ENCODE measurements at places on chromosomes 2 and 18.

DNA sequence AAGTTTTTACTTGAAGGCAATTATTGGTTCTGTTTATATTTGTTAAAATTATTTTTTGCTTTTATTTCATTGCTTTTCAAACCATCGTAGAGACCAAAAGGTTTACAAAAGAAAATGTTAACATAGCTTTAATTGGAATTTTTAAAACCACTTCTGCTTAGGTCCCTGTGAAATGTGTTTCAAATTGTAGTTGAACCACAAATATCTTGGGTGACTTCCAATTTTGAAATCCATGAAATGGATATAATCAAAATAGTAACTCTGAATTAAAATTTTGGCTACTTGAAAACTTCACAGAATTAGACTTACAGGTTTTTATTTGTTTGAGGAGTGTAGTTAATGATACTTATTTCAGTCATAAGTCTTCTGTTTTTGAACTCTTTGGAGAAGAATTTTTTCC, 3.1 kb upstream of the SPAG16 start:
- H3K27me3 ChIP-seq, result no peaks in the 10 kb centered on the region
- H3K36me3 ChIP-seq, result peaks cover 8% of the 10 kb centered on the region
- no peak for DNase-seq
- no peak overlapping the region for H3K4me3 ChIP-seq
- H3K4me1 ChIP-seq, result peaks cover 2% of the 10 kb centered on the region
- no peak overlapping the region for H3K27ac ChIP-seq

DNA sequence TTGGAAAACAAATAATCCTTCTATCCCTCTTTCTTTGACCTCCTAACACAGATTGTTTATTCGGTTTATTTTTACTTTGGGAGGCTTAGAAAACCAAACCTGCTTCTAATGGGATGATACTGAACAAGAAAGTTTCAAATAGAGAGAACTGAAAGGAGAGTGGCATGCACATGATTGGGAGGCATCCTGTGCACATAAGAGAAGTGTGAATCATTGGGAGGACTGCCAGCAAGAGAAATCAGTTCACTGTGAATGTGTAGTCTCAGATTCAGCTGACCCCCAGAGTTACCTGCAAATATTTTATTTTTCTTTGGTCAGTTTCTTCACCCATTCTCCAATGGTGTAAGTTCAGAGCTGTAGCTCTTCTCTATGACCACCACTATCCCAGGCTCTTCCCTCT, 1363.2 kb upstream of the ACVR2A start:
- no peaks in the 10 kb centered on the region for H3K4me1 ChIP-seq
- no peak for DNase-seq
- no peak overlapping the region for H3K4me3 ChIP-seq
- H3K27me3 ChIP-seq, result no peaks in the 10 kb centered on the region
- H3K27ac ChIP-seq, result no peak overlapping the region
- no peaks in the 10 kb centered on the region for H3K36me3 ChIP-seq

GRCh38 chr2:241088376-241088775, 13.7 kb downstream of the MTERF4 start:
- DNase-seq, result no peak
- H3K36me3 ChIP-seq, result peaks cover 22% of the 10 kb centered on the region
- peaks cover 4% of the 10 kb centered on the region for H3K27me3 ChIP-seq
- H3K4me1 ChIP-seq, result peaks cover 25% of the 10 kb centered on the region
- H3K4me3 ChIP-seq, result no peak overlapping the region

DNA sequence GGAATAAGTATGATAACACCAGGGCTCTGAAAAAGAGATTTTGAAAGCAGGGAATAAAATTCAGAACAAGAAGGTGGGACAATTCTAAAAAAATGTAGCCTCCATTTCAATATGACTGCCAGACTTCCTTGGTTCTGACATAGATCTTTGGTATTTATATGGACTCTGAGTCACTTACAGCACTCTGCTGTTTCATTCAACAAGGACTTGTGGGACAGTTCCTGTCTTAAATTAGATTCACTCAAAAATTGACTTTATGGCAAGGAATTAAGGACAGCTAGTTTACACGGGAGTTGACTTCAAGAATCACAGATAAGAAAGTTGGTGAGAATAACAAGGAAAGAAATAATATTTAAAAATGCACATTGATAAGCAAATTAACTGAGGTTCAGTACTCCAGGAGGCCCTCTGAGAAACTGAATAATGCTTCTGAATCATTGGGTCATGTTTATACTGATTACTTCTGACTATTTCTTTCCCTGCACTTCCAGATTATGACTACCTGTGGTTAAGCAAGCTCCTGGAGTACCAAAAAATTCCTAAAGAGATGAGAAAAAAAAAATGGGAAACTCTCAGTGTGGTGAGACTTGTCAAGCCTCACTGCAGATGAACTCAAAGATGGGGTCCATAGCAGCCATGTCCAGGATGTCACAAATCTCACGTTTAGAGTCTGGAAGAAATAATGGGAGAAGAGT, 828.3 kb upstream of the PIK3C3 start:
- no peak for DNase-seq
- no peaks in the 10 kb centered on the region for H3K36me3 ChIP-seq
- H3K4me3 ChIP-seq, result no peak overlapping the region
- H3K27me3 ChIP-seq, result no peaks in the 10 kb centered on the region

DNA sequence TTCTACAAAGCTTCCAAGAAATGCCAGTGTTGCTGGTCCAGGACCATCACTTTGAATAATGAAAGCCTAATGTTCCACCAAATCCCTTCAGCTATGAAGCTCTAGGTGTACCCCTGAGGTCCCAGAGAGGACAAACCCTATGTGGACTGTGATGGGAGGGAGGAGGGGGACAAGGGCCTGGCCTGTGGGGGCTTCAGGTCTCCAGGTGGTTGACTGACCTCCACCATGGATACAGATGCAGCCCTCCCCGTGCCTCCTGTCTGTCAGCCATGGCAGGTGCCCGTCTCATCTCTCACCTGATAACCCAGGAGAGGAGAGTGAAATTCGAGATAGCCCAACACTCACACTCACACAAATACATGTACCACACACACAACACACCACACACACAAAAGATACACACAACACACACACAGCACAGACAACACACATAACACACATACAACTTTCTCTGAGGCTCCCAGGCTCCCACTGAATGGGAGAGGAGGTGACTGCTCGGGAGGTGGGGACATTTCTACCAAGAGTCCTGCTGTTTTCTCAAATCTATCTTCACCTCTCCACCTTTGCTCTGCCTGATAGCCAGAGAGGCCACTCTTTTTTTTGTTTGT, 12.8 kb upstream of the RHOB start:
- H3K27ac ChIP-seq, result no peak overlapping the region
- H3K36me3 ChIP-seq, result peaks cover 4% of the 10 kb centered on the region
- no peaks in the 10 kb centered on the region for H3K27me3 ChIP-seq

DNA sequence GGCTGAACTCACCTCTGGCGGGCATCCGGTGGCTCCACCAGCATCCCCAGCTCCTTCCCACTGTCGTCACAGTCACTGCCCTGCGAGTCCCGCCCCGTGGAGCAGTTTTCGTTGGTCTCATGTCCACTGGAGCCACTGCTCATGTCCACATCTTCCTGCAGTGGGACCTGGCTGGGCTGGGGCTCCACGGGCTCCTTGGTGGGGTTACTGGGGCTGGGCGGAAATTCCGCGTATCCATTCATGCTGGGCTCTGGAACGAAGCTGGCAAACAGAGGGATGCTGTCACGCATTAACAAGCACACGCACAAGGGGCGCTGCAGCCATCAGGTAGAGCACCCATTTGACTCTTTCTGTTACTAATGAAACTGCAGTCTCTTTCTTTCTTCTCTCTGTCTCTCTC, 10.7 kb downstream of the PER2 start:
- peaks cover 9% of the 10 kb centered on the region for H3K36me3 ChIP-seq
- peaks cover 6% of the 10 kb centered on the region for H3K27me3 ChIP-seq
- H3K4me1 ChIP-seq, result no peaks in the 10 kb centered on the region
- H3K27ac ChIP-seq, result no peak overlapping the region
- DNase-seq, result peak; percentile 49

DNA sequence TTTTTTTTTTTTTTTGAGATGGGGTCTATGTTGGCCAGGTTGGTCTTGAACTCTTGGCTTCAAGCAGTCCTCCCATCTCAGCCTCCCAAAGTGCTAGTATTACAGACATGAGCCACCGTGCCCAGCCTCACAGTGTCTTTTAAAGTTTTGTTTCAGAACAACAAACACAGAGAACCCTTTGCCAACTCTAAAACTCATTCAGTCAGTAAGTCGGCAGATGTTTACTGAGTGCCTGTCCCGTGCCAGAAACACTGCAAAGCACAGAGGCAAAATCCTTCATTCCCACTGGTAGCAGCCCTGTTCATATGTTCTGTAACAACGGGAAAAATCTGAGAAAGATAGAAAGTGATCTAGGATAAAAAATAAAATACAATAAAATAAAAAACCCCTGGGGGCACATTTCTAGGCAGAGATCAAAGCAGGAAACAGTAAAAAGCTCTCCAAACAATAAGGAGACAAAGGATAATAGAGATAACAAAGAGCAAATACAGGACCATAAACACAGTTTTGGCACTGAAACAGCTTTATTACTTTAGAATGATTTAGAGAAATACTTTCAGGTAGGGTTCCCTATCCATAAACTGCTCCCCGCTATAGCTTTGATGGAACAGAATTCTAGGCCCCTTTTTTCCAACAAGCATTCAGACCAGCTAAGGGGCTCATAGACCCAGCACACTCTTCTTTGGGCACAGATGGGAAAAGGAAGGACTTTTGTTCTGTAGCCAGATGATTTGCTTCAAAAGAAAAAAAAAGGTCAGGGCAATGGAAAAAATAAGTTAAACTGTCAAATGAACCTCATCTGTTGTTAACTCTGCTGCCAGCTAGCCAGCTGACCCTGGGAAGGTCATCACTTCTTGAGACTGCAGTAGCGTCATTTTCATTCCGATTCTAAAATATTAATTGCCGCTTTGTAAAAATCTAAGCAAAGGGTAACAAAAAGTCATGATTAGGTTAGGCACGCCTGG, 212.3 kb downstream of the CDH20 start:
- H3K4me1 ChIP-seq, result no peaks in the 10 kb centered on the region
- peaks cover 7% of the 10 kb centered on the region for H3K27me3 ChIP-seq
- no peak for DNase-seq
- no peak overlapping the region for H3K27ac ChIP-seq
- no peak overlapping the region for H3K4me3 ChIP-seq

DNA sequence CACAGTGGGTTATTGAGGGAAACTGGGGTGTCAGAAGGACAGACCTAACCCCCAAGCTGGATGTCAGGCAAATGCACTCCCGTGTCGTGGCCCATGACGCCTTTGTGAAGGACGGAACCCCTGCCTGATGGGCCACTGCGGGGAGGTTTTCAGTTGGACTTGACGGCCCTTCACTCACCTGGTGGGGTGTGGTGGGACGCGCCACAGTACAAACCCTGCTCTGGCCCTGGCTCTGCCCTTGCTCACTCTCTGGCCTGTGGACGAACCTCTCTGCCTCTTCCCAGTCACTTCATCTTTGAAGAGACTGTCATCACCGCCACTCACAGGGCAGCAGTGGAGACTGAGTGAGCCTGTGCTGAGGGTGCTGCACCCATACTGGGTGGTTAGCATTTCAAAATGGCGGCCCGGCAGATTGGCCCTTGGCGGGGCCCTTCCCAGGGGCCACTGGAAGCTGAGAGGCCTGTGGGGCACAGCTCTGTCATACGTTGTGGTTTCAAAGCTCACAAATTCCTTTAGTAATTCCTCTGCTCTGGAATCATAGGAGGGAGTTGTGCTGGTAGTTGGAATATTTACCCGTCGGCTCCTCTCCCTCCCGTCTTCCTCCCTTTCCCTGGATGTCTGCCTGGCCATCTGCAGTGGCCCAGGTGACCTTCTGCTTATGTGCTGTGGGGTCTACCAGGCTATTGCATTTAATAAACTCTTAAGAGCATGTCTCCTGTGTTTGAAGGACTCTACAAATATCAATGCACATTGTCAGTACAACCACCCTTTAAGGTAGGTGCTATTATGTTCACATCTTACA, 200.6 kb downstream of the CTIF start:
- H3K4me3 ChIP-seq, result no peak overlapping the region
- H3K4me1 ChIP-seq, result peaks cover 23% of the 10 kb centered on the region
- no peak for DNase-seq
- no peak overlapping the region for H3K27ac ChIP-seq
- H3K27me3 ChIP-seq, result peaks cover 16% of the 10 kb centered on the region
- H3K36me3 ChIP-seq, result peaks cover 10% of the 10 kb centered on the region

All from glutamatergic neuron (in vitro differentiated cells).